Epithelial cell of esophagus (primary cell): ENCODE measurements at places on chromosomes 6 and 20.

DNA sequence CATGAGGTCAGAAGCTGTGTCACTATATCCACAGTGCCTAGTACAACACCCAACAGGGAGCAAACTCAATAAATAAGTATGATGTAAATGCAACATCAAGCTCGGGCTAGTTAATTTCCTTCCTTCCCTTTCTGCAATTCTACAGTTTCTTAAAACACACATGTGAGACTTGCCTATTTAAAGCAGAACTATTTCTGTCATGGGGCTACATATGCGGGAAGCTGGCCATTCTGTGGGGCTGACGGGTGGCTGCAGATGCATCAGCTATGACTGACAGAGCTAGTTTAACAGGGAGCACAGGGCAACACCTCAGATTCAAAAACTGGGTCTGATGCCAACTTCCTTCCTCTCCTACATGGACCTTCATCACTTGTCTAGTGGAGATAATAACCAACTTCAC, 118.1 kb upstream of the ENPP5 start:
- DNase-seq: no peak

DNA sequence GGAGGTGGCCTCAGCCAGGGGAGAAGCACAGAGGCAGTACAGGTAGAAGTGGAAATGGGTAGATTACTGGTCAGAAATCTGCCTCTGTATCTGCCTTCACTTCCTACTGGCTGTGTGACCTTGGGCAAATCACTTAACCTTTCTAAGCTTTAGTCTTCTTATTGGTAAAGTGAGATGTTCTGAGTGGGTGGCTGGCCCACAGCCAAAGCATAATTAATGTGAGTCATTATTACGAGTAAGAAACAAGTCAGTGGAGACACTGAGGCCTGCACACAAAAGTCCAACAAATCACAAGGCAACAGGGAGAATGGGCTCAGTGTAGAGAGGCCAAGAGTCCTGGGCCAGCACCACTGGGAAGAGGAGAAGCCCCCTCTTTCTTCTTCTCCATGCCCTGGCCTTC, 39.1 kb downstream of the NRN1 start:
- peak; percentile 20 for DNase-seq

GRCh38 chr6:132107896-132108295, 156.7 kb upstream of the CCN2 start:
- no peak for DNase-seq

DNA sequence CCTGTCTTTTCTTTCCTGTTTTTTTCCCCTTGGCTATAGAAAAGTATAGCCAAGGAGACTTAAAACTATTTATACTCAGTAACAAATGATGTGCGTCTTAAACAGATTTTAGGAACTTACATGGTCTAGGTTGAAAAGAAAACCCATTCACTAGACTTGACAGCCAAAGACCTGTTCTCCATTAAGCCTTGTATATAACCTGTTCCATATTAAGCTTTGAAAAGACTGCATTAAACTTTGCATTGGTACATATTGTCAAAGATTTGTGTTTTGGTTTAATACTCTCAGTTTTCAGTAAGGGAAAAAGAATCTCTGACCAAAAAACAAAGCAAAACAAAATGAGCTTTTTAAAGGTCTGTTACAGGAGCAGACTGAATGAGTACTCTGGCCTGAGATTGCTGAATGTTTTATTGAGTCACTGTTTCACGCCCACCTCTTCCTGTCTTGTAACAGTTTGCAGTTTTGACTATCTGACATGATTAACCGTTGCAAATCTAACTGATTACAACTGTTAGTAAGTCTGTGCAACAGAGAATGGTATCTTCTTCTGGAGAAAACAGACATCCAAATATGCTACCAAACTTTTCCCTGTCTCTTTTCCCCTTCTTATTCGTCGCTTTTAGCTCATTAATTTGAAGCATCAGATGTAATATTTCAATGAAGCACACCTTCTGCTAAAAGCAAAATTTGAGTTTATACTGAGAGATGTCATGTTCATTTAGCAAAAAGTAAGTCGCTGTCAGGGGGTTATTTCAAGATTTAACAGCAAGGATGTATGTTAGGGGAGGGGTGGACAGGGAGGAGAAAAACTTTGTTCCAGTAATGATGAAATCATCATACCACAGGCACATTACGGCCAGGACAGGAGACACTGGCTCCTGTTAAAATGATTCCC, 59.1 kb upstream of the SUPT3H start:
- peak; percentile 88 for DNase-seq

DNA sequence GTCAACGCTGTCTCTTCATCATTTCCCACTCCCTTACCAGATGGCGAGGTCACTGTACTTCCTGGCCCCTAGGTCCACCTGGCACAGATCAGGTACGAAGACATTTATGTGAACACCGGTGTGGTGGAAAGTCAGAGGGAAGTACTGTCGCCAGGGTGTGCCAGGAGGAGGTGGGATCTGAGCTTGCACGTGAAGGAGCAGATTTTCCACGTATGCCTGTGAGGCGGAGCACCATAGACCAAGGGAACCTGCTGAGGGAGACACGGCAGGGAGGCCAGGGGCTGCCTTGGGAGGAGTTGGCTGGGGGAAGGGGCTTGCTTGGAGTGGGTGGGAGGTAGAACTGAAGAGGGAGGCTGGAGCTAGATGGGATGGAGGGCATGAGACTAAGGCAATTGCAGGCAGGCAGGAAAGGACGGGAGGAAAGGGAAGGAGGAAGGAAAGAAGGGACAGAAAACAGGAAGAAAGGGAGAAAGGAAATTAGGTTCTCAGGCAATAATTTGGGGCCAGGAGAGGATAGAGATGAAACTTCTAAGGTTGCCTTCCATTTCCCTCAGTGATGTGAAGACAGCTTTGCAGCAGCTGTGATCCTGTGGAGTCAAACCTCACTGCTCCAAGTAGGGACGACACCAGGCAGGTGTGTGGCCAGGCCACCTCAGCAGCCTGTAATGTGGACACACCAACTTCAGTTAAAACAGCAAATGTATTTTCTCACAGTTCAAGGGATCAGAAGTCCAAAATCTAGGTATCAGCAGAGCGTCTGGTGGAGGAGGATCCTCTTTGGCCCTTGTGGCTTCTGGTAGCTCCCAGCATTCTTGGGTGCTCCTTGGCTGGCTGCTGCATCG, 46.8 kb downstream of the CHMP4B start:
- DNase-seq: no peak

GRCh38 chr20:52984451-52984810, 12.3 kb downstream of the TSHZ2 start:
- no peak for DNase-seq

GRCh38 chr6:16420715-16421461, 182.5 kb downstream of the GMPR start:
- DNase-seq: no peak

- DNase-seq: no peak
These were observed 4.5 kb upstream of the FAM110A start for GRCh38 chr20:828987-829386.

GRCh38 chr20:59019217-59019616, at the start of gene TUBB1:
Gene TUBB1, plus strand, starts transcription at chr20:59019429. Its CDS starts 94 bp downstream, at chr20:59019523.
- no peak for DNase-seq

DNA sequence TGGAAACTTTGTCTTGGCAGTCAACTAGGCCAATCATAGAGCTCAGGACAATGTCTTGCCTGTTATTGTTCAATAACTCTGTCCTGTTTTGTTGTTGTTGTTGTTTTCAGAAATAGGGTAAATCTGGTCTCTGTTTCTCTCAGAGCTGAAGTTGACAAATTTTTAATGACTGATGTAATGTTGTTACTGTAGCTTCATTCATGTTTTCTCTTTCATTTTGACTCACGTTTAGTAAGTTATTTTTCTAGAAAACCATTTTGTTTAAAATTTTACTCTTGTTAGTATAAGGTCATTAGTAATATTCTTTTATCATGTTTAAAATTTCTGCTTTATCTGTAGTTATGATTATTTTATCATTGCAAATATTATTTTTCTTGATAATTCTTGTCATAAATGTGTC, 51.6 kb upstream of the GRIK2 start:
- DNase-seq: no peak

- no peak for DNase-seq
These were observed 146.8 kb upstream of the PMEPA1 start for GRCh38 chr20:57856658-57857057.

DNA sequence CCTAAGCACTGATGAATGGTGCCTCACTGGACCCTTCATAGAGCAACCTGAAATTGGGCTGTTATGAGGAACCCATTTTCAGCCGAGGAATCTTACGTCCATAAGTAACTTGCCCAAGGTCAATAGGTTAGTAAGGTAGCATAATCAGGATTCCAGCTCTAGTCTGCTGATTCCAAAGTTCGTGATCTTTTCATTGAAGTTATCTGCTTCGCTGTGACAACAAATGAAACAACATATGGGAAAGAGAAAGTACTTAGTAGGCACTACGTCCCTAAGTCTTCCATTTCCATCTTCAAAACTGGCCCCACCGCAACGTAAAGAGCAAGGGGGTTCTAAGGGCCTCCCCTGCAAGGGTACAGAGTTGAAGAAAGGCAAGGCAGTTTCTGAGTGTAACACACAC, 49.5 kb downstream of the MYLIP start:
- no peak for DNase-seq

- no peak for DNase-seq
These were observed 165.7 kb downstream of the SMOC2 start for GRCh38 chr6:168606722-168607121.

GRCh38 chr6:156068881-156069280, 613.2 kb upstream of the NOX3 start:
- no peak for DNase-seq

DNA sequence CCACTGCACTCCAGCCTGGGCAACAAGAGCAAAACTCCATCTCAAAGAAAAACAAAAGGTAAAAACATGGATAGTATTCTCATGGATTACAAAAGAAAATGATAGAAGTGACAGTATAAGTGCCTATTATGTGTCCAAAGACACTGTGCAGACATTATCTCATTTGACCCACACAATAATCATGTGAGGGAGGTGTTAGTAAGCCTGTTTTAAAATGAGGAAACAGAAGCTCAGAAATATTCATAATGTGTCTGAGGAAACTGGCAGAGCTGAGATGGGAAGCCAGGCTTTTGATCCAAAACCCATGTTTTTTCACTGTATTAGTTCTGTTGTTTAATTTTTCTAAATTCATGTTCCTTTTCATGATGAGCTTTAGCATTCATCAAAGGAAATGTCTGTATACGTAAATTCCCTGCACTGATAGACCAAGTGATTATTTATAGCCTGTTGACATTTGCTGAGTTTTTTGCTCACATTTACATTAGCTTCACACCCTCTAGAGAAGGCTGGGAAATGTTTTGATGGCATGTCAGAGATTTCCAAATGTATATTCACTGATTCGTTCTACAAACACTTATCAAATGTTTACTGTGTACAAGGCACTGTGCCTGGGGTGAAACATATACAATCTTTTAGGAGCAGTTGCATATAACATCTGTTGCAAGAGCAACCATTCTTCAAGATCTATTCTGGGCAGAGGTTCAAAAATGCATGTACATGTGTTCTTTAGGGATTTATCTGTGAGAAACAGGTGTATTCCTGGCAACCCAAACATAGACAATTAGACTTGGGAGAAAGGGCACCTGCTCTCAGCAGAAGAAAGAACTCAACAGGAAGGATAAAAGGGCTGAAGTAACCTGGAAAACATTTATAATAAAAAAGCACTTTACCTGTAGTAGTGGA, 331.5 kb downstream of the SAMD5 start:
- no peak for DNase-seq

GRCh38 chr6:90714319-90714718, 127.4 kb upstream of the MAP3K7 start:
- DNase-seq: peak; percentile 73

GRCh38 chr6:149889326-149889725, 8.6 kb downstream of the RAET1E start:
- DNase-seq: peak; percentile 43

DNA sequence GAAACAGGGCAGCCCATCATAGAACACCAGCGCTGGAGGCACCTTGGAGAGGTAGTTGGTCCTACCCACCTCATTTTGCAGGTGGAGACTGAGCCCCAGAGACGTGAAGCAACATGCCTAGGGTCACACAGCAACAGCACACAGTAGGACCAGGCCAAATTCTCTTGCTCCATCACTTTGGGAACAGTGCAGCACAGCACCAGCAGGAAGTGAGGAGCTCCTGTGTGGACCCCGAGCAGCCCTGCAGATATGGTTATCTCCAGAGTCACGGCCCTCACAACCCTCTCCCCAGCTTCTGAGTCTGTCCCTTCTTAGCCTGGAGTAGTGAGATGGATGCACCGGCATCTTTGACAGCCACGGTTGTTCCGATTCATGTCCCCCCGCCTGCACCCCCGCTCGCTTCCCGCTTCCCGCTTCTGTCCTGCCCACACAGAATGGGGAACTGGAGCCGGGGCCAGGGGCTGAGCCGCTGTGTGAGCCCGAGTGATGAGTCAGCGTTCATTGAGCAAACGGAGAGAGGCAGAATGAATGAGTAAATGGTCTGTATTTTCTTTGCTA, 72.6 kb upstream of the DUSP22 start:
- DNase-seq: peak; percentile 79

GRCh38 chr20:3364323-3365013, 43.0 kb downstream of the DNAAF9 start:
- no peak for DNase-seq

- no peak for DNase-seq
These were observed 10.8 kb downstream of the RSPO3 start for GRCh38 chr6:127129251-127129650.
